ENCODE measurements at places on chromosomes 13 and 19. TPM values are rescaled to one million over a fixed set of nuclear protein-coding genes. Genes with fewer than 3 reads are reported as not detected.

KCNN4 gene
- total RNA-seq, result 57.6 TPM

KIR3DL2 gene
- not detected for total RNA-seq

IGFL3 gene
- 0.25 TPM for total RNA-seq

NECTIN2 gene
- 79.6 TPM for total RNA-seq

C19orf53 gene
- total RNA-seq, result 199 TPM

SCN1B gene
- total RNA-seq, result 20.9 TPM

GAPDHS gene
- total RNA-seq, result 0.16 TPM

CRB3 gene
- 3.9 TPM for total RNA-seq

CEACAM6 gene
- total RNA-seq, result 20.6 TPM

ZNF792 gene
- 1.3 TPM for total RNA-seq

ZSCAN22 gene
- 2.2 TPM for total RNA-seq

DHDH gene
- total RNA-seq, result 1.7 TPM

CLEC17A gene
- not detected for total RNA-seq

SHANK1 gene
- 0.32 TPM for total RNA-seq
